ENCODE measurements at places on chromosomes 5 and 9. TPM values are rescaled to one million over a fixed set of nuclear protein-coding genes. Genes with fewer than 3 reads are reported as not detected.

The PCDHA12 gene
- 5.9 TPM for total RNA-seq

The HBEGF gene
- total RNA-seq: 2.4 TPM

The ACOT12 gene
- not detected for total RNA-seq

DNA sequence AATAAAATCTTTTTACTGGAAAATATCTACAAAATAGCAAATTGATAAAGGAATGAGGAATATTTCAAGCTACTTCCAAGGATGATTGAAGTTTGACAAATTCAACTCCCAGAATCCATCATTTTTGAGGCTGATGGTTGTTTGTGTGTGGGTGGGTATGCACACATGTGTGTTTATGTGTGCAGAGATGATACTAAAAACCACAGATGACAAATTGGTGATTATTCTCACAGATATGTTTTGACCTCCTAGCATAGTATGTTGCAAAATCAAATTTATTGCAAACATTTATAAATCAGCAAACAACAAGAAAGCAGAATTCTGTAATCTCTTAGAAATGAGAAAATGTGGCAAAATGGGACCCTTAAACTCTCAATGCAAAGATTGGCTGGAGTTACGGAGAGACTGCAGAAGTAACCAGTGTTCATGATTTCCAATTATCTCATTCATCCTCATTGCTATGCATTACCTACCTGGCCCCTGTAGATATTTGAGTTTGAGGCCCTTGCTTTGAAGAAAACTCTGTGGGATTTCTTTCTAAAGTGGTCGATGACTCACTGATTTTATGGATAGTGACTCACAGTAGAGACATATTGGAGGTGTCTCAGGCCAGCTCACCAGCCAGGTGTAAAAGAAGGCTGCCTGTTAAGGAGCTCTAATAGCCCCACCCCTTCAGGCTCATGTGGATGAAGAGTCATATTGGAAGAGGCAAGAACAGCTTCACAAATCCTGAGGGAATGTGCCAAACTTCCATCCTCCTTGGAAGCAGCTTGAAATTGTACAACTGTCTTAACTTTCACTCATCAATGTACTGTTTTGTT, 44.6 kb upstream of the TMC1 start:
- H3K4me1 ChIP-seq: no peaks in the 10 kb centered on the region
- no peak overlapping the region for H3K27ac ChIP-seq
- no peak for DNase-seq
- H3K36me3 ChIP-seq: no peaks in the 10 kb centered on the region
- no peaks in the 10 kb centered on the region for H3K27me3 ChIP-seq
- no peak overlapping the region for H3K4me3 ChIP-seq

- no peaks in the 10 kb centered on the region for H3K27me3 ChIP-seq
- H3K4me1 ChIP-seq: peaks cover 21% of the 10 kb centered on the region
- H3K36me3 ChIP-seq: no peaks in the 10 kb centered on the region
- no peak for DNase-seq
- no peak overlapping the region for H3K27ac ChIP-seq
Measured at GRCh38 chr5:150658121-150658520, 2.9 kb upstream of the MYOZ3 start.

DNA sequence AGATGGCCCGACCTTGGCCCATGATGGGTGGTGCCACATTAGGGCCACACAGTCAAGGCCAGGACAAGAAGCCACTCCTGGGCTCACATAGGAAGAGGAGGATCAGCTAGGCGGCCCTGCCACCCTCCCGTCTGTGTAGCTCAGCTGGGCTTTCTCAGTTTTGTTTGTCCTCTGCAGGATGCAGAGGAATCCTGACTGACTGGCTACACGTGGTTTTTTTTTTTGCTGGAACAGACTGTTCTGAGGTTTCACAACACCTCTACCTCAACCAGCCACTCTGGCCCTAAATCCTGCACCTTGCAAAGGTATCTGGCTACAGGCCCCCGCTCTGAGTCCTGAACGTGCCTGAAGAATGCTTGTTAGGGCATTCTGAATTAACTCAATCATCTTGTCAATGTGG, 88.3 kb upstream of the MSX2 start:
- no peaks in the 10 kb centered on the region for H3K36me3 ChIP-seq
- H3K27me3 ChIP-seq: no peaks in the 10 kb centered on the region
- DNase-seq: no peak
- no peak overlapping the region for H3K27ac ChIP-seq

GRCh38 chr5:113764382-113764781, 250.9 kb downstream of the YTHDC2 start:
- H3K36me3 ChIP-seq: no peaks in the 10 kb centered on the region
- no peaks in the 10 kb centered on the region for H3K27me3 ChIP-seq
- H3K4me3 ChIP-seq: no peak overlapping the region
- no peak overlapping the region for H3K27ac ChIP-seq
- H3K4me1 ChIP-seq: no peaks in the 10 kb centered on the region
- DNase-seq: no peak

DNA sequence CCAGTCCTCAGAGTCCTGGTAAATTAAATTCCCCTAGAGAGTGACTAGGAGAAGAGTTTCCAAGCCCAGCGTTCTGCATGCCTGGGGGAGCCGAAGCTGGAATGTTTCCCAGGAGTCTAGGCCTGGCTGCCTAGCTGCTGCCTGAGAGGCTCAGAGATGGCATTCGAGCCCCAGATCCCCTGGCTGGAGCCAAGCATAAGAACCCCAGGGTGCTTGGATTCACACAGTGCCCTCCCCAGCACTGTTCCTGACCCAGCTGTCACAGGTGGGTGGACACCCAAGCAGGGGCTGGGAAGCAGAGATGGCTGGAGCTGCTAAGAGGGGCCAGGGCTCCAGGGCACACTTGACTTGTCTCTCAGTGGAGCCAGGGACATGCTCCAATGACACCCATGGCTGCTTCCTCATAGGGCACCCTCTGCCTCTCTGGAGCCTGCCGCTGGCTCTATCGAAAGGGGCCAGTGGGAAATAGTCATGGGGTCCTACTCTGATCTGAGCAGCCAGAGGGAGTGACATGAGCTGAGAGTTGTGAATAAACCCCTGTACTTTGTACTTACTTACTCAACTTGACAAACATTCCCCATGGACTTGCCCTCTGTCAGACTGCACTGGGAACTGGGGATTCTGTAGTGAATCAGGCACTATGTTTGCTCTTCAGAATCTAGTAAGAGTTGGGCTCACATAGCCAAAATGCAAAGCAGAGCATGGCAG, 62.6 kb upstream of the XPA start:
- H3K36me3 ChIP-seq: no peaks in the 10 kb centered on the region
- H3K27ac ChIP-seq: no peak overlapping the region
- no peak overlapping the region for H3K4me3 ChIP-seq
- H3K27me3 ChIP-seq: peaks cover 21% of the 10 kb centered on the region

DNA sequence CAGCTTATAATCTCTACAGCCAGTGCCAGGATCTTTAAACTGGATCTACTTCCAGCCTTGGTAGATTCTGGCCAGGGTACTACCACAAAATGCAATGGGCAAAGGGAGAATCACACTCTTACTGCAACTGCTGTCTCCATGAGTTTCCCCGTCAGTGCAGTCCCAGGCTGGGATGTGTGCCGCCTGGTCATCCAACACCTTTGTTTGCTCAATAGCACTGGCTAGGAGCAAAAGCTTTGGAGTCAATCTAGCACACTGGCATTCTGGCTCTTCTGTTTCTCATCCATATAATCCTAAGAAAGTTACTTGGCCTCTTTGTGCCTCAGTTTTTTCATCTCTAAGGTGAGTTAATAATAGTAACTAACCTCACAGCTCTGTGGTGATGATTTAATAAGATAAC, 96.9 kb downstream of the FBN2 start:
- no peaks in the 10 kb centered on the region for H3K27me3 ChIP-seq
- no peak overlapping the region for H3K4me3 ChIP-seq
- H3K36me3 ChIP-seq: peaks cover 3% of the 10 kb centered on the region
- peaks cover 18% of the 10 kb centered on the region for H3K4me1 ChIP-seq
- H3K27ac ChIP-seq: no peak overlapping the region

DNA sequence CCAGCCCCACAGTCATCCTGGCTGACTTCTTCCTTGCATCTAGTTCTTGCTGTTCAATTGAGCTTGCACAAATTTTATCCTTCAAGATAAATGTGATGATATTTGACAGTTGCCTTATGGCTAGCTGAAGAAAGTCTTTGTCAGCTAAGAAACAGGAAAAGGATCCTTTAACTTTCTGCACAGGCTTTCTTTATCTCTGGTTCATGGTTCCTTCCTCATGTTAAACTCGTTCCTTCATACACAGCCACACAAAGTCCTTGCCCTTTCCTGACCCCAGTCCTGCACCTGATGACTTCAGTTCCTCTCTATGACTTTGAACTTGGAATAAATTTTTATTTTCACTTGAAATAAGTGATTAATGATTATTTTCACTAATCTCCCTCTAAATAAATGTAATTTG, 132.5 kb upstream of the PRSS3 start:
- H3K4me1 ChIP-seq: no peaks in the 10 kb centered on the region
- no peak for DNase-seq
- peaks cover 8% of the 10 kb centered on the region for H3K27me3 ChIP-seq
- no peak overlapping the region for H3K27ac ChIP-seq
